Naive B cell (primary cell): ENCODE measurements at places on chromosomes 1 and 21. TPM values are rescaled to one million over a fixed set of nuclear protein-coding genes. Genes with fewer than 3 reads are reported as not detected.

The PEAR1 gene
- not detected for polyA plus RNA-seq

The ZNF648 gene
- polyA plus RNA-seq: not detected

The ACTN2 gene
- not detected for polyA plus RNA-seq

The DRAXIN gene
- 0.09 TPM for polyA plus RNA-seq

The PTAFR gene
- 6.9 TPM for polyA plus RNA-seq

GRCh38 chr1:47208374-47208850 is 18.6 kb upstream of the PDZK1IP1 start:
- no peak for DNase-seq

- no peak for DNase-seq
These were observed 33.9 kb upstream of the ATP2B4 start for GRCh38 chr1:203592730-203593129.

- DNase-seq: peak; percentile 26
These were observed 20.7 kb downstream of the CD34 start for GRCh38 chr1:207890136-207890738.

- DNase-seq: no peak
These were observed 6.2 kb downstream of the MAP1LC3C start for GRCh38 chr1:241992734-241993133.

- DNase-seq: no peak
These were observed 2.4 kb upstream of the BARHL2 start for GRCh38 chr1:90719330-90720144.

DNA sequence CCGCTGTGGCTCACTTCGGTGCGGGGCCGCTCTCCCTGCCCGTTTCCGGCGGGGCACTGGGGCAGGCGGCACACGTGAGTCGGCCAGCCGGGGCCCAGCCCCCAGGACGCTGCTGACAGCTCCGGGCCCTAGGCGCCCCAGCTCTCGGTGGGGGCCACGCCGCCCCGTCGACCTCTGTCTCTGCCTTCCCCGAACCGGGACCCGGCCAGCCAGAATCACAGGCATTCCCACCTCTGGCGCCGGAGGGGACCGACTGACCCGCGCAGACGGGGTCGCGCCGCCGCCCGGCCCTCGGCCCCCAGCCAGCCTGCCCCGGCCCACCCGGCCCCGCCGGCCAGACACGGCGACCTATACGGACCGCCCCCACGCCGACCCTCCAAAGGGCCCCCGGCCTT is 755 bp downstream of the SCMH1 start:
- DNase-seq: peak; percentile 64

GRCh38 chr1:93662481-93663207 is 19.0 kb downstream of the BCAR3 start:
- no peak for DNase-seq
